ENCODE measurements at places on chromosomes 2 and 18. TPM values are rescaled to one million over a fixed set of nuclear protein-coding genes. Genes with fewer than 3 reads are reported as not detected.

DNA sequence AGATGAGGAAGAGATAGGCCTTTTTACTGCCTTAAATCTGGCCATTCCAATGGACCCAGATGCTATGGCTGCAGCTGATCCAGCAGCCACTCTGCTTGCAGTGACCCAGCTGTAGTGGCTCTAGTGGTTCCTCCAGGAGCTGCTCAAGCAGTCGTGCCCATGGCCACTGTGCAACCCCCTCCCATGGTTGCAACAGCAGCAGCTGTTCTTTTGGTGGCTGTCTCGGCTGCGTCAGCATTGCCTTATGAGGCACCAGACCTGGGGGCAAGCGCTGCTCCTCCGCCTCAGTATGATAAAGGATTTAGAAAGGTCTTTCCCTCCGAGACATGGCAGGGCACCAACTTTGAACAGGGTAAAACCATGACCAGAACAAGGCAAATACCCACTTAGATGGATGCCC is 384.9 kb upstream of the DCC start:
- DNase-seq: no peak

DNA sequence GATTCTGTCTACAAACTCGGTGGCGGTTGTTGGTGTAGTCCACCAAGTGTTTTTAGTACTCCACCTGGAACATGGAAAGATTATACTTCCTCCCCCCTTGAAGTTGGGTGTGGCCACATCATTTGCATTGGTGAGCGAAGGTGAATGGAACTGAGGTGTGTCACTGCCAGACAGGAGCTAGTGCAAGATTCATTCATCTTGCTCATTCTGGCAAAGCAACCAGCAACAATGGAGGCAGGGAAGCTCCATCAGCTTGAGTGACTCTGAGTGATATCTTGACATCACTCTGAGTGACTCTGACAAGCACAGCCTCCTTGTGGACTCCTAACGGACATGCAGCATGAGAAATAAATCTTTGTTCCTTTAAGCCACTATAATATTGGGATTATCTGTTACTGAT is 54.7 kb upstream of the SLC1A4 start:
- no peak for DNase-seq

Gene GALR1
- not detected for polyA plus RNA-seq

DNA sequence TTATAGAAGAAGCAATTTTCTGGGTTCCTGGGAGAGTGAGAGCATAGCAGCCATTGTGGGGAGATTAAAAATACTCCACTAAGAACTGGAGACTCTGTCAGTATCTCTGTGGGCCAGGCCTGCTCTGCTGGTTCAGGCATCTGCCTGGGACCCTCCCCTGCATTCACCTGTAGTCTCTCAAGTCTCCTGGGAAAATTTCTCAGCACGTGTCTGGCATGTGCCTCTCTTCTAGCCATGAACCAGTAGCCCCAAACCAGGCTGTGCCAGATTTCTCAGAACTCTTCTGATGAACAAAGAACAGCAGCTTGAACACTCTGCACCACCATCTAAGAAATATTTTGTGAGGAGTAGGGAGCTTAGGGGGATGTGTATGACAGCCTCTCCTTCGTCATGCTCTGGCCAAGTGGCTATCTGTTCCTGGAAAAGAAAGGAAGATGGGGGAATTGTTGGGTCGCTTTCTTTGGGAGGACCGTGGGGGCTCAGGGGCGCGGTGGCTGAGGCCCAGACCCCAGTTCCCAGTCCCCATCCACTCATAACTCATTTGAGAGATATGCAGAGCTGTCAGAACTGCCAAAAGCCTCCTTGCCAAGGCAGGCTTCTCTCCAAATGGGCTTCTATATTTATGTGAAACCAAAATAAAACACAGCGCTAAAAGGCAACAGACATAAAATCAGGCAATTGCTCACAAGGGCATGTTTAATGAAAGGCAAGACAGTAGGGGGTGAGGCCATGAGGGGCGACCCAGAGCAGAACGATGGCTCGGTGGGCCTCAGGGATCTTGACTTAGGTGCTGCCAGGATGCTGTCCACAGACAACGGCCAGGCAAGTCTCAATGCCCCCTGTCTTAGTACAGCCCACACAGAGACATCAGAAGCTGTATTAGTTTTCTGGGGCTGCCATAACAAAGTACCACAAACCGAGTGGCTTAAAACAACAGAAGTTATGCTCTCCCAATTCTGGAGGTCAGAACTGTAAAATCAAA is 114.7 kb upstream of the TNP1 start:
- DNase-seq: no peak

Gene VIL1
- not detected for polyA plus RNA-seq

DNA sequence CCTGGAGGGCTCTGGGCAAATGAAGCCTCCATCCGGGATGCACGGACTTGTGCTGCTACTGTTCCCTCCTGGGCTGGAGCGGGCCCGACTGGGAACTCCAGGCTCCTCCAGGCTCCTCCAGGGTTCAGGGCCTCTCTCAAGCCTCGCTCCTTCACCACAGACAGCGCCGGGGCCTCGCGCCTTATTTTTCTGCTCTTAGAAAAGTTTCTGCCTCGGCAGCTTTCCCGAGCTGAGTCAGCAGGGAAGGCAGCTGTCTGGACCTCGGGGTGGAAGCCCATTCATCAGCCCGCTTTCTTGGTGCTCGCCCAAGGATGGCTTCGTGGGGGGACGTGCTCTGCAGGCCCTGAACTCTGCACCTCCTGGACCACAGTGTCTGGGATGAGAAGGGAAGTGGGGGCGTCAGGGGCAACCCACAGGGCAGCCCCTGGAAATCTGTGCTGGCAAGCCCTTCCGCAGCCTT is 12.9 kb upstream of the TEX51 start:
- peak; percentile 28 for DNase-seq

- DNase-seq: no peak
These were observed 22.4 kb downstream of the PTPN2 start for GRCh38 chr18:12861637-12862036.

Gene GAL3ST2
- polyA plus RNA-seq: not detected

DNA sequence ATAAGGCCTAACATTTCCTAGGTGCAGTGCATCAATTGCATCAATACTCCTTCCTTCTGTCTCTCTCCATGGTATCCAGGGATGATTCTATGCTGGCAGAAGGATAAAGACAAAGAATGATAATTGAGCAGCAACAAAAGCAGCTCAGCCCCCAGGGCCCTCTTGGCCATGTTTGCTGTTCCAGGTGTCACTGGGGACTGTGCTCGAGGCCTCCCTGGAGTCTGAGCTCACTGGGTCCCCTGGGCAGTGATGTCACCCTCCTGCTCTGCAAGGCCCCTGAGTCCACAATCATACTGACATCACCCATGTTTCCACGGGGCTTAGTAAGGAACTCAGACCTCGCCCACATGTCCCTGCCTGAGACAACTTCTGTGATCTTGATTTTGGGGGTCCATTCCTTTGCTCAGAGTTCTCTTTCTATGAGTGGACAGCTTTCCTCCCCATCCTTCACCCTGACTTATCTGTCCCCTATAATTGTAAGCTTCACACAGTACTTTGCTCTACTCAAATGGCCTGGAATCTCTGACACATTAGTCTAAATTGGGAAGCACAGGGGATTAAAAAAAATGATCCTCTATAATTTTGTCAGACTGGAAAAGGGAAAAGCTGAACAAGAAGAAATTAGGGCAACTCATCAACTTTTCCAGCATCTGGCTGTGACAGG is 15.8 kb upstream of the EXOC6B start:
- DNase-seq: no peak

GRCh38 chr18:11808001-11808855 is 43.0 kb upstream of the CHMP1B start:
- peak; percentile 64 for DNase-seq

DNA sequence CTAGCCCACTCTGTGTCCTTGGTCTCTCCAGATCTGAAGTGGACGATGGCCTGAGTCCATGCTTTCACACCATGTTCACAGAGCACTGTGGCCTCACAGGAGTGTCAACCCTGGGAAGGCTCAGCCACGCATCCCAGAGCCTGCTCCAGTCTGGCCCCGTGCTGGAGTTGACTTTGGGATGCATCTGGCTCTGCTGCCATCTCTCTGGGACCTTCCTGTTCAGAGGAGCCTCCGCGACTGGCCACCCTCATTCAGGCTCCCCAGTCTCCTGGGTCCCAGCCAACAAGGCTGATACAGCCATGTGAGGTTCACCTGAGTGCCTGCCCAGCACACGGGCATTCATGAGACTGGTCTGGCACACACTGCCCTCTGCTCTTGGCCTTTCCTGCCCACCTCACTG is 199.7 kb upstream of the RAB6C start:
- no peak for DNase-seq

Gene THSD7B
- polyA plus RNA-seq: not detected

DNA sequence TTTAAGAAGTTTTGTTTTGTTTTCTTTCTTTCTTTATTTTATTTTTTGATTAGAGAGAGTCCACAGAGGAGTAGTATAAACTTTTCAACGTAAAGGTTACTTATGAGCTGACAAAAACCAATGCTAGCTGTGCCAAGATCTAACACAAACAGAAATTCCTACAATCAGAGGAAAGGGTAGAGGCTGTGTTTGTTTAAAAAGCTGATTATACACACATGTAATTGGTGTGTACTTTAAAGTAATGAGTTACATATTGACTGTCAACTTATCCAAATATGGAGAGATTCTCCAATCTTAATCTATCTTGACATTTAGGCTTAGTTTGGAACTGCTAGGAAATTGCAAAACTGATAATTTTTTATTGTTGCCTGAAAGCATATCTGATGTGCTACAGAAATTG is 63.7 kb upstream of the FAM110C start:
- no peak for DNase-seq

Gene FOXD4L1
- polyA plus RNA-seq: not detected

DNA sequence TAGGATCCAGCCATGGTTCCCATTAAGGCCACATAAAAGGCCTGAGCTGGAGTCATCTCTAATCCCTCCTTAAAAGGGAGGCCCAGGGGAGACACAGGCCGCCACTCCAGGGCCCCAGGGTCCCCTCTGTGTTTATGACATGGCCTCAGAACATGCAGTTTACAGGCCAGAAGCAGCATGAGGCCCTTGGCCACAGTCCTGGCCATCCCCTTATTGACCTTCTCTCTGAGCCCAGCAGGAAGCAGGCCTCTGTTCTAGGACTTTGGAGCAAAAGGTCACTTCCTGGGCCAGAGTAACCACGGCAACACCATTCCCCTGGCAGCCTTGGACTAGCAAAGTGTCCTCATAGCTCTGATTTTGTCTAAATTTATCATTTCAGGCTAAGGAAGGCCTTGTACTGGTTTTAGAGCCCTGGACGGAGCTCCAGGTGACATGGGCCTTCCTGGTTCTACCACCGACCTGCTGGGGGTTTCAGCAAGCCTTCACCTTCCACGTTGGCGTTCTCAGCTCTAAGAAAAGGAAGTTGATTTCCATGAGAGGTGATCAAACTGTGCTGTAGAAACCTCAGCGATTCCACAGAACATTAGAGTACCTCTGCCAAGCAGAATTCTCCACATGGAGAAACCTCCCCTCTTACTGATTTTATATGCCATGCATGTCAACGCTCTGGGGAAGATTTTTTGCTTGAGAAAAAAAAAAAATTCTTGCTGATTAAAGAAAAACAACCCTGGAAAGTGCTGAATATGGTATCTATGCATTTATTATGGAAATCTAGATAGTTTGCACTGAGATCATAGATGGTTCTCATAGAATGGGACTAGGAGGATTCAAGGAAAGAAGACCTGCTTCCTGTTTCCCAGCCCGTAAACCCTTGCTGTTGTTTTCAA is 53.7 kb downstream of the HS1BP3 start:
- no peak for DNase-seq

GRCh38 chr2:56534321-56534720 is 350.5 kb downstream of the CCDC85A start:
- DNase-seq: peak; percentile 6

- peak; percentile 33 for DNase-seq
These were observed 36.8 kb downstream of the PARD6G start for GRCh38 chr18:80210312-80211083.

DNA sequence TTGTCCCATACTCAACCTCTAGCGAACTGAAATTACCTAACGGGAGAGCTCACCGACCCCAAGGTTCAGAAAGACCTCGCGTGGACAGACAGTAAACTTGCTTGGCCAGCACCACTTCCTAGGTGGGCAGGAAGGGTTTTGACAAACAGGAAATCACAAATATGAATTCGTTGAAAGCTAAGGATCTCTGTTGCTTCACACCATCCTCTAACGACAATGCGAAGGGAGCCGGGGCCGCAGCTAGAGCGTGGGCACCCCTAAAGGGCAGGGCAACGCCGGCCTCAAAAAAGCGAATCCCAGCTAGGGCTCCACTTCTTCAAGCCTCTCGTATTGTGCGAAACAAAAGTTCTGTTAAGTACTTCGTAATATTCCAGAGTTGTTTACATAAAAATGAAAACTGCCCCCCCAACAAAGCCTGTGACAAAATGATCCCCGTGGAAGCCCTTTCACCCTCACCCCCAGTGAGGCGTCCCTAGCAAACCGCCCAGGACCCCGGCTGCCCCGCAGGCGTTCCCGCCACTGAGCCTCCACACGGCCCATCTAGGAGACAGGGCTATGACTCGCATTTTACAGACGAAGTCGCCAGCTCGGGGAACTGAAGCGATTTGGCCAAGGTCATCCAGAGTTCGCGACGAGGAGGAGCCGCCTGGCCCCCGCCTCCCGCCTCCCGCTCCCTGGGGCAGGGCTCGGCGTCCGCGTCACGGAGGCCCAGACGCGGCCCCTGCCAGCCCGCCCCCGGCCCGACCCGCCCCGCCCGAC is 548 bp downstream of the KANSL3 start:
- peak; percentile 88 for DNase-seq

DNA sequence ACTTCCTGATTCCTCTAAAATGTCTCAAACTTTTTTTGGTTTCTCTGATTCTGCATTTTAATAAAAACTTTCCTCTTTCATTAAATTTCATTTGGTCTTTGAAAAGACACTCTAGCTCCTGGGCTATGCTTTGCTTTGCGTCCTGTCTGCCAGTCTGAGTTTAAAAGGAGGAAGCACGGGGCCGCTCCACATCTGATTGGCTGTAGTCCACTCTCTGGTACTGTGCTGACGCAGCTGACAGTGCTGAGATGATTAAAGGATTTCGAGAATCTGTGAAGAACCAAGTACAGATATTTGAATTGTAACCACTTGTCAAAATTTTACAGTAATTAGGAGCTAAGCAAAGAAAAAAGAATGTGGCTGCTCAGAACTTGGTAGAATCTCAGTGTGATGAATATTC is 199.6 kb upstream of the HNMT start:
- no peak for DNase-seq

Gene HOXD10
- not detected for polyA plus RNA-seq

Gene PLGLB2
- polyA plus RNA-seq: 0.99 TPM

GRCh38 chr18:78692105-78692504 is 287.5 kb upstream of the SALL3 start:
- DNase-seq: no peak
